Mesenteric fat pad (tissue), 1 donor: ENCODE measurements at places on chromosomes 7 and 10. TPM values are rescaled to one million over a fixed set of nuclear protein-coding genes. Genes with fewer than 3 reads are reported as not detected.

GRCh38 chr7:54788664-54789063, 29.7 kb upstream of the SEC61G start:
- DNase-seq: no peak

Gene NRAP
- total RNA-seq: 0.06 TPM

- DNase-seq: no peak
Observed at GRCh38 chr7:157875230-157876179, 538.7 kb downstream of the DNAJB6 start.

- DNase-seq: no peak
Observed at GRCh38 chr10:91495402-91495801, 85.3 kb downstream of the HECTD2 start.

Gene KAZALD1
- total RNA-seq: 1.9 TPM

Gene TUBAL3
- total RNA-seq: not detected

Gene CFAP70
- total RNA-seq: 2.5 TPM

- DNase-seq: no peak
Observed at GRCh38 chr7:35849158-35849831, 48.4 kb downstream of the SEPTIN7 start.

GRCh38 chr10:132499367-132499685, 38.3 kb upstream of the INPP5A start:
- DNase-seq: peak; percentile 51

GRCh38 chr7:140624392-140625191, 16.0 kb downstream of the DENND2A start:
- no peak for DNase-seq

GRCh38 chr7:74671602-74672001, 14.1 kb downstream of the GTF2I start:
- peak; percentile 26 for DNase-seq

DNA sequence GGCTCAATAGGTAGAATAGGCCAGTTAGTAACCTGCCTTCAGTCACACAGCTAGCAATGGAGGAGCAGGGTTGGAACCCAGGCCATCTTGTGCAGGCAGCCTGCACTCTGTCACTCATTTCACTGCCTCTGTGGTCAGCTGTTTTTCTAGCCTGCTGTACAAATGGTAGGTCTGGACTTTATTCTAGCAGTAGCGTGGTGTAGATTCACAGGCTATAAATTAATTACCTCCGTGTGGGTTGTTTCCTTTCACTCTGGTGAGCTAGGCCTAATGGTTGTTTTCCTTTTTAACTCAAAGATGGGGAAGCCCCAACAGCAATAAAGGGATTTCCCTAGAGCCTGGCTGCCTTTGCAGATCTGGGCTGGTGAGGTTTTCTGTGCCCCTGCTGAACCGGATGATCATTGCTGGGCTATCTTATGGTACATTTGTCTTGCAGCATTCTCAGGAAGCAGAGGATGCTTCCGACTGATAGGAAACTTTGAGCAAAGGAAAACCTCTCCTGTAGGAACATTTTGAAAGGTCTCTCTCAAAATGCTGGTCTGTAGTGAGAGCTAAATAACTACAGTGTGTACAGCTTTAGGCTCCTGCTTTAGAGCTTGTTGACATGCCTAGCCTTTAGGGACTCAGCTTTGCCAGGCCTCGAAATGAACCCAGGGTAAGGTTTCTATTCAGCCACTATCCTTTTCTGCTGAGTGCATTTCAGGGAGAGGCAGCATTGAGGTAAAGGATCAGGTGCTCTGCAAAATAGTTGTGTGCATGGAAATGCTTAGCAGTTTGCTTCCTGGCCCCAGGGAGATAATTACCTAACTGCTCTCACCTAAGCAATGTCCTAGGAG, 157.4 kb downstream of the ST7 start:
- no peak for DNase-seq

- DNase-seq: no peak
Observed at GRCh38 chr7:105278973-105279687, 109.6 kb downstream of the SRPK2 start.

Gene DNMBP
- total RNA-seq: 19.7 TPM

DNA sequence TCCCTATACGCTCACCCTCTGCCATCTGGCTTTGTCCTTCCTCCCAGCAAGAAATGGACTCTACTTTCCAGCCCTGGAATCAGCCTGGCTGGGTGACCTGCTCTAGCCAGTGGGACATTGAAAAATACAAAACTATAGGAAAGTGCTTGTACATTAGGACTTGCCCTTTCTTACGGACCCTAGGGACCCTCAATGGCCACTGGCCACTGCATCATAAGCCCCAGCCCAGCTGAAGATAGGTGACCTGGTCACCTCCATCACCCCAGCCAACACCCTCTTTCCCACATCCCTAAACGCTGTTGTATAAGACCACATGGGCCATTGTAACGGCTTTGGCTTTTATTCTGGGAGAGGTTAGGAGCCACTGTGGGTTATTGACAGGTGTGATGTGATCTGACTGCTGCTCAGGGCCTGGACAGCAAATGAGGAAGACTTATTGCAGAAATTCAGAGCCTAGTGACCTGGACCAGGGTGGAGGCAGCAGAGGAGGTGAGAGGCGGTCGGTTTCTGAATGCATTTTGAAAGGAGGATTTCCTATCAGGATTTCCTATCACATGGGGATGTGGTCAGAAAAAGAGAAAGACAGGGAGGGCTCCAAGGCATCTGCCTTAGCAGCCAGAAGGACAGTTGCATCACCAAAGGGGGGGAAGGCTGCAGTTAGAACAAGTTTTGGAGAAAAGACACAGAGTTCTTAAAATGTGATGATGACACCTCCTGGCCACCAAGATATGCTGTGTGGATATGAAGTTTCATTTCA, 2.2 kb upstream of the LMBR1 start:
- no peak for DNase-seq

Gene SND1
- 193 TPM for total RNA-seq

Gene STEAP2
- total RNA-seq: 29.9 TPM

- DNase-seq: no peak
Observed at GRCh38 chr10:49009199-49009979, 69.7 kb upstream of the LRRC18 start.

DNA sequence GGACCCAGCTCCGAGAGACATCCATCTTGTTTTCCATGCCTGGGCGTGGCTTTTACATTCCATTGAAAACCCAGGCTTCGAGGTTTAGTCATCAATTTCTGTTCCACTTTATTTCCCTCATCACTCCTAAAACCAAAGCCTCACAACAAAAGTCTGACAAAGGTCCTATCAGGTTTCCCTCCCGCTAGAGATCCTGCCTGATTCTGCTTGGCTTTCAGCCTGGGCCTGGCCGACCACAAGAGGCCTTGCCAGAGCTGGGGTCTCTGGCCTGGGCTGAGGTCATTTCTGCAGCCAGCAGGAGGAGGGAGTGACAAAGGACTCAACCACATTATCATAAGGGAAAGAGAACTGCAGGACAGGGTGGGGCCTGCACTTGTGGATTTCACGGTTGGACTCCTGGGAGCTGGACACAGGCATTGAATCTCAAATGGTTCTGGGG, 167.0 kb downstream of the FANK1 start:
- no peak for DNase-seq

Gene LRGUK
- total RNA-seq: 0.87 TPM

DNA sequence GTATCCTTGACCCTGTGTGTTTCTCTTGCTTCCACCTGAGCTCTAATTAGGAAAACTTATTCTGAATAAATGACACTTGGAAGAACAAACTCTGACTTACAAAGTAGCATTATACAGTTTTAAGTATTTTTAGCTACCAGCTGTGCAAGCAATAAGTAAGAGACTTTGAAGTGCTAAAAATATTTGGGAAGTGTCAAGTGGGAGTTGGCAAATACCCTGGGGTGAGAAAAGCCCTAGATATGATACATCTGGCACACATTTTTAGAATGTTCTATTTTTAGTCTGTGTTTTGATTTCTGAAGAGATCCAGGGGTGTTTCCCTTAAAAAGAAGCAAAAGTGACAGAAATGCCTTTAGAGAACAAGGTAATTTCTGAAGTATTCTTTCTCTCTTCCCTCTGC, 132.7 kb upstream of the TEX47 start:
- no peak for DNase-seq

Gene FAM25A
- total RNA-seq: not detected

Gene HOXA4
- total RNA-seq: 4.0 TPM

Gene PCLO
- 2.2 TPM for total RNA-seq

Gene ZC3HAV1L
- total RNA-seq: 13.6 TPM

Gene TAC1
- total RNA-seq: 1.5 TPM

- DNase-seq: no peak
Observed at GRCh38 chr10:26527018-26527417, 88.9 kb downstream of the APBB1IP start.

DNA sequence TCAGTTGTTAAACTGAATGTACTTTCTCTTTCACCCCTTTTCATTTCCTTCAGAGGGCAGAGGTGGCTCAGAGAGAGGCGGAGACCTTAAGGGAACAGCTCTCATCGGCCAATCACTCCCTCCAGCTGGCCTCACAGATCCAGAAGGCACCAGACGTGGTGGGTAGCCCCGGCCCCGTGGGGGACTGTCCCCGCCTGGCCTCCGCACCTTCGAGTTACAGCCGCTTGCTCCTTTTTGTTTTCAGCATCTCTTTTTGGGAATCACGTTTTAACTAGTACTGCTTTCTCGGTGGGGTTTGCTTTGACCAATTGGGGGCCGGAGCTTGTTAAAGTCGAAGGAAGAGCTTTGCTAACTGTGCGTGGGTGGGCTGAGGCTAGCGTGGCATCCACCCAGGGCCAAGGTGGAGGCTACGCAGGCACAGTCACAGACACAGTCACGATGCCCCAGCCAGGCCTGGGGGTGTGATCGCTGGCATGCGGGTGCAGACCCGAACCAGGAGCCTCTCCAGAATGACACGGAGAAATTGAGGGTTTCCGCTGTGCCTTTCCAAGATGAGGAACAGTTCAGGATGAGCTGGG, 116.2 kb upstream of the SH2B2 start:
- no peak for DNase-seq

DNA sequence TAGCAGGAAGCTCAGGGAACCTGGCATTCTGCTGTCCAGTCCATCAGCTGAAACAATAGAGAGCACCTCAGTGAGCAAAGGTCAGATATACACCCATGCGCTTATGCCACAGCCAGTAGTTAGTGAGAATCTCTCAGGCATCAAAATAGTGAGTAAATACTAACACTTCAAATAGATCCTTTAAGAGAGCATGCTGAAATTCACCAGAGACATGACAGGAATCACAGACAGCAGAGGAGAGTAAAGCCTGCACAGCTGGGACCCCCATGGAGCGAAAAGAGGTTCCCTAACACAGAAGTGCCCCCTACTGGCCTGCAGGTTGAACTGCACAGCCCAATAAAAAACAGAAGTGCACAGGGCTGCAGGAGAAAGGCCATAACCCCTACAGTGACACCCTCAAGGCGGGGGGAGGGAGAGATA, 57.6 kb upstream of the ANTXRL start:
- no peak for DNase-seq

- DNase-seq: no peak
Observed at GRCh38 chr7:106766551-106766950, 98.5 kb upstream of the PIK3CG start.

Gene MEOX2
- 22.1 TPM for total RNA-seq

Gene ERVW-1
- not detected for total RNA-seq

Gene AMPH
- 16.4 TPM for total RNA-seq

Gene GCC1
- 16.4 TPM for total RNA-seq

- DNase-seq: no peak
Observed at GRCh38 chr7:1024331-1024841, 20.0 kb upstream of the GPR146 start.

Gene GPR141
- total RNA-seq: 0.77 TPM

GRCh38 chr10:132615341-132616169, 78.0 kb downstream of the INPP5A start:
- DNase-seq: peak; percentile 81

Gene UCN3
- total RNA-seq: not detected

Gene TEX47
- total RNA-seq: not detected

Gene SLC29A4
- total RNA-seq: 38.2 TPM

- no peak for DNase-seq
Observed at GRCh38 chr7:135454060-135454459, 55.8 kb downstream of the CNOT4 start.

DNA sequence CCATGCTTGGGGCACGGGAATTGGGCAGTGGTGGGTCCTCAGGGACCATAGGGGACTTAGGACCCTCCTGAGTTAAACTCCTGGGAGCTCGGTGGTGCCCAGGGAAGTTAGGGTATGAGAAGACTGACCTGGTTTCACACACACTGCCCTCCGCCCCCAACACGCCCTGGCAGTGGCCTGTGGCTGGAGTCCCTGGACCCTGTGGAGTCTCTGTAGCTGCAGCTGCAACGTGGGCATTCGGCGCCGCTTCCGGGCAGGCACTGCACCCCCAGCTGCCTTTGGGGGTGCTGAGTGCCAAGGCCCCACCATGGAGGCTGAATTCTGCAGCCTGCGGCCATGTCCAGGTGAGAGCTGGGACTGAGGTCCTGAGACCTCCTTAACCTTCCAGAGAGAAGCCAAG, 29.9 kb upstream of the ZNF862 start:
- DNase-seq: no peak

Gene RNF133
- 0.90 TPM for total RNA-seq

GRCh38 chr7:151717918-151718317, 159.0 kb downstream of the PRKAG2 start:
- no peak for DNase-seq

Gene LRCH4
- 41.8 TPM for total RNA-seq

- no peak for DNase-seq
Observed at GRCh38 chr10:115417585-115418265, 324.6 kb downstream of the ATRNL1 start.

- no peak for DNase-seq
Observed at GRCh38 chr10:99339077-99339476, 9.9 kb downstream of the CNNM1 start.

DNA sequence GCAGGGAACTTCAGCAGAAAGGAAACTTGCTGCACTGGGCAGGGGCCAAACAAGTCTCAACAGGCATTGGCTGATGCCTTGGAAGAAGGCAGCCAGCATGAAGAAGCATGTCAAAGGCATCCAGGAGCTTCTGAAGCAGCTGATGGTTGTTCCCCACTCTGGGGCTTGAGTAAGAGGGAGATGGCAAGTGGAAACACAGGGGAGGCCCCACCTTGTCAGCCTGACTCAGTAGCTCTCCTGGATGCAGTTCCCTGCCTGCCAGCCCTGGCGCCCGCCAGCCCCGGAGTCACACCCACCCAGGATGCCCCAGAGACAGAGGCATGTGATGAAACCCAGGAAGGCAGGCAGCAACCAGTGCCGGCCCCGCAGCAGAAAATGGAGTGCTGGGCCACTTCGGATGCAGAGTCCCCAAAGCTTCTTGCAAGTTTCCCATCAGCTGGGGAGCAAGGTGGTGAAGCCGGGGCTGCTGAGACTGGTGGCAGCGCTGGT, 96.5 kb downstream of the TACC2 start:
- no peak for DNase-seq

- DNase-seq: no peak
Observed at GRCh38 chr10:47123716-47124288, 176.2 kb upstream of the GDF10 start.

GRCh38 chr7:17009007-17009719, 127.4 kb upstream of the AGR3 start:
- DNase-seq: no peak

Gene EPC1
- total RNA-seq: 26.8 TPM

DNA sequence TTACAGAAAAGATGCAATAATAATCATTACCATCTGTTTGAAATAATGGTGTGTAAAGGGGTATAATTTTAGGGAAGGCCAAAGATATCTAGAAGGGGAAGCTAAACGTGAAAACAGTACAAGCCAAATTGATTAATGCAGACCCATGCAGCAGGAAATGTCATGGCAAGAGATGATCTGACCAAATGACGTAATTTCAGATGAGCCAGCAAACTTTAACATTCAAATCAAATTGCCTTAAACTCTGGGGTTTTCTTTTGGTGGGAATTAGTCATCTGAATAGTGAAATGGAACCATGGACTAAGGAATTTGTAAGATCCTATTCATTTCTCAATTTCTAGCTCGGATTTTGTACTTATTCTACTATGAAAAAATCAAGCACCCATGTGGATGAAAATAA, 21.4 kb upstream of the SCIN start:
- DNase-seq: no peak

Gene OR13A1
- not detected for total RNA-seq

GRCh38 chr10:53597835-53598251, 825.3 kb upstream of the MBL2 start:
- no peak for DNase-seq
